Activated T-helper 1 cell treated with anti-CD3 and anti-CD28 coated beads, Interleukin-12 subunit alpha, Interleukin-12 subunit beta, Interleukin-2, Interleukin-4 antibody, amounts not matched to agents 30 ng/mL and 10 ng/mL and 1 ng/mL, durations not matched to agents 14 hours and 24 hours and 36 hours (primary cell): ENCODE measurements at places on chromosomes 1 and 21. TPM values are rescaled to one million over a fixed set of nuclear protein-coding genes. Genes with fewer than 3 reads are reported as not detected.

DNA sequence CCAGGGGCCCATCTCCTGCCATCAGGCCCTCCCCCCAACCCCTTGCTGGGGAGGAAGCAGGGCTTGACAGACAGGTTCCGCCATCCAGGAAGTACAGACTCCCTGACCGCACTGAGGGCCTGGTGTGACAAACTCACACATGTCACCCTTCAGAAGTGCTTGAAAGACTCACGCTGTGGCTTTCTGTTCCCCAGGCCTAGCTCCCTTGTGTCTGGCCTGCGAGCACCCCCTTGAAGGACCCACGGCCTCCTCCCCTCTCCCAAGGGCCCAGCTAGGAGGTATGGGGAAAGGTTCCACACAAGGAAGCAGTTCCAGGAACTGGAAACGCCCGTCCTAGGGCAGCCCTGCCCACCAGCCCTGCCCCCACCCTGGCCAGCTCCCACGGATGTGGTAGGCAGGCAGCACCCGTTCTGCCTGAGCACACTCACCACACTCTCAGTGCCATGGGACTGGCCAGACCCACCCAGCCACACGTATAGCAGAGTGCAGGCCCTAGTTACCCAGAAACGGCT is 26.7 kb downstream of the SLC2A1 start:
- peak; percentile 79 for DNase-seq

GRCh38 chr1:1569341-1569740 is 5.3 kb downstream of the SSU72 start:
- DNase-seq: no peak

DNA sequence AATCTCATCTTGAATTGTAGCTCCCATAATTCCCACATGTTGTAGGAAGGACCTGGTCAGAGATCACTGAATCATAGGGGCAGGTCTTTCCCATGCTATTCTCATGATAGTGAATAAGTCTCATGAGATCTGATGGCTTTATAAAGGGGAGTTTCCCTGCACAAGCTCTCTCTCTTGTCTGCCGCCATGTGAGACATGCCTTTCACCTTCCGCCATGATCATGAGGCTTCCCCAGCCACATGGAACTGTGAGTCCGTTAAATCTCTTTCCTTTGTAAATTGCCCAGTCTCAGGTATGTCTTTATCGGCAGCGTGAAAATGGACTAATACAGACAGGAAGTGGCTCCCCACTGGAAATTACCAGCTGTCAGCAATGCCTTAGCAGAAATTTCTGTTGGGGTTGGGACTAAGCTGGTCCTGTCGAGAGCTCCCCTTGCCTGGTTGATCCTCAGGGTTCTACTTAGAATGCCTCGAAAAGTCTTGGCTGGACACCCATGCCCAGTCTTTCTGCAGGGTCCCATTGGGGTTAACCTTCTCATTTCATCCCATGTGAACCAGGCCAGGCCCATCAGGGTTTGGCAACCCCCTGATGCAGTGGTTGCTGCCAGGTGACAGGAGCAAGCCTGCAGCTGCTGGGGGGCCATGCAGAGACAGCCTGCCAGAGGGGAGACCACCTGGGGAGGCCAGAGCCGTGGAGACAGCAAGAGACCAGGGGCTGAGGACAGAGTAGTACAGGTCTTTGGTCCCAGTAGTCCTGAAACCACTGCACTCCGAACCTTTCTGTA is 2.8 kb upstream of the ABCG1 start:
- DNase-seq: no peak

GRCh38 chr1:116871779-116872146 is 38.0 kb upstream of the PTGFRN start:
- DNase-seq: no peak

GRCh38 chr1:163427279-163427678 is 105.5 kb downstream of the NUF2 start:
- no peak for DNase-seq

The KIF14 gene
- total RNA-seq: 11.5 and 12.5 TPM in 2 replicates

The RCSD1 gene
- 78.6 and 81.9 TPM in 2 replicates for total RNA-seq

DNA sequence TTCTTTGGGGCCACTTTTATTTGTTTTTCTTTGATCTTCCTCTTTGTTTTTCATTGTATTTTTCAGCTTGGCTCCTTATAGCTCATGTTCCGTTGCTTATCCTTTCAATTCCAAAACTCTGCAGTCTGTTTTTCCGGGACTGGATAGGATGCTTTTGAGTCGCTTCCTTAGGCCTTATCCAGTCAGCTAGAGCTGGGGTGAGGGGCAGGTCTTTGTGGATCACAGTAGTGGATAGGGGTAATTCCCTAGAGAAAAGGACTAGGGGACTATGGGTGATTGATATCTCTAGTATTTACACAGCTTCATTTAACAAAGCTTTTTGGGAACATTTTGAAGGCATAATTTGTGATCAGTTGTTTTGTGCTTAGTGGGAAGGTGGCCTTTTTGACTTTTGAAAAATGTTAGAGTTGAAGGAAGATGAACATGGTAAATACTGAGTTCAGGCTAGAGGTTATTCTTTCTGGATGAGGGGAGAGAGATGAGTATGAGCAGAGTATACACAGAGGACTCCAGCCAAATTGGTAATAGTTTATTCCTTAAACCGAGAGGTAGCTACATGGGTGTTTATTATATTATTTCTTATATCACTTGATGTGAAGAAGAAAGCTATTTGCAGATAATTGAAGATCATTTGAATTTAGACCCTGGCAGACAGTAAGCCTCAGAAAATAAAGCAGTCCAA is 22.5 kb downstream of the CEP350 start:
- no peak for DNase-seq

- DNase-seq: no peak
Observed at GRCh38 chr1:116408803-116409720, 36.0 kb downstream of the ATP1A1 start.

DNA sequence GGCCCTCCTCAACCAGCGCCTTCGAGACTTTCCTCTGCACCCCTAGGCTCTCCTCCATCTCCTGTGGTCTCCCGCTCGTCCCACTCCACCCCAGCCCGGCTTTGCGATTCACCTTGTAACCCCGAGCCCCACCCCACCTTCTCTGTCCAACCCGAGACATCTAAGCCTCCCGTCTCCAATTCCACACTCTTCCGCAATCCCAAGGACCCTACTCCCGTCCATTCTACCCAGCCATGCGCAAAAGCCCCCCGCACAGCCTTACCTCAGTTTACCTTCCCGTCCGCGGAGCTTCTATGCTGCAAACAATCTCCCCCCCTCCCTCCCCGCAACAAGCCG is 174 bp downstream of the SH3BP5L start:
- no peak for DNase-seq

DNA sequence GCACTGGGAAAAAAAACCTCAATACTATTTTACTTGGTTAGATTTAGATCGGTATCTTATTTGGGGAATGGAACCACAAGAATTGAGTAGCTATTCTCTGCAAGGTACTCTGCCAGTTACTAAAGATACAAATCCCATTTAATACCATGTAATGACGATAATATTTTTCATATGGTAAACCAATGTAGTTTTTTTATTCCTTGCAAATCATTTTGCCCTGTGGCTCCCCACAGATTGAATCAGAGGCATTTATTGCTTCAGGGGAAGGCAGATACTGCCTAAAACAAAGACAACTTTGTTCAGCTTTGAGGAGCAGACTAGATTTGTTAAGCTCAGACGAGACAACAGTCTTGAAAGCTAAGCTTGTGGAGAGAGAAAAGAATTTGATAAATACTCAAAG is 226.7 kb upstream of the RUNX1 start:
- no peak for DNase-seq

The KRTAP11-1 gene
- not detected in 2 replicates for total RNA-seq

The TNFRSF1B gene
- 211 and 213 TPM in 2 replicates for total RNA-seq

DNA sequence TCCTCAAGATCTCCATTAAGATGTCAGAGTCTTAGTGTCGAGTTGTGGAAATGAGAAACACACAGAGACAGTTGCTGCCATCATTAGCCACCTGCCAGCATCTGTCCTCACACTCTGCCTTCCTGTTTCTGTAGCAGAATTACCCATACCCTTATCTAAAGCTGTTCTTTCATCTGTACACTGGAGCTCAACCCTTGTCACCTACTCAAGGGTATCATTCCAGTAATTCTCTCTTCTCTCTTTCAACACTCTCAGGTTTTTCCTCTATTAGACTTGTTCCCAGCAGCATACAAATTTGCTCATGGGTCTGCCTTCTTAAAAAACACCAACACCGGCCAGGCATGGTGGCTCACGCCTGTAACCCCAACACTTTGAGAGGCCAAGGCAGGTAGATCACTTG is 27.4 kb upstream of the RNF2 start:
- DNase-seq: no peak

DNA sequence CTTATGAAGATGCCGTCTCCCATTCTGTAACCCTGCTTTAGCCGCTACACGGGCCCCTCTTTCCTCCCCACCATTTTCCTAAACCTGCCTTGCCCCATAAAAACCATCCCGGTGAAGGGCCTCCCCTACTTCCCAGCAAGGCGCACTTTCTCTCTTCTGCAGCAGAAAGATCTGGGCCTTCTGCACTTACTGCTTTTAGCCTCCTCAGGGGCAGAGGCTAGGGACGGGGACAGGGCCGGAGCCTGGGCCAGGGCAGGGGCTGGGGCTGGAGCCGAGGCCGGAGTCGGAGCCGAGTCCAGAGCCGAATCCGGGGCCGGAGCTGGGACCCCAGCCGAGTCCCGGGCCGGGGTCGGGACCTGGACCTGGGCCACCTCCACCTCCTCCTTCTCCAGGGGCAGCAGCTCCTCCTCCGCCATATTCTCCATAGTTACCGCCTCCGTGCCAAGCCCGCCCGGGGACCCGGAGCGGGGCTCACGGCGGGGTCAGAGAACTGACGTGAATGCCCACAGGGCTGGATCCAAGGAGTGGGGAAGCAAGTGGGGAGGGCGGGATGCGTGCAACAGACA is 382 bp downstream of the TRMT1L start:
- DNase-seq: no peak

GRCh38 chr1:15849775-15850324 is 2.3 kb downstream of the SPEN start:
- peak; percentile 16 for DNase-seq

DNA sequence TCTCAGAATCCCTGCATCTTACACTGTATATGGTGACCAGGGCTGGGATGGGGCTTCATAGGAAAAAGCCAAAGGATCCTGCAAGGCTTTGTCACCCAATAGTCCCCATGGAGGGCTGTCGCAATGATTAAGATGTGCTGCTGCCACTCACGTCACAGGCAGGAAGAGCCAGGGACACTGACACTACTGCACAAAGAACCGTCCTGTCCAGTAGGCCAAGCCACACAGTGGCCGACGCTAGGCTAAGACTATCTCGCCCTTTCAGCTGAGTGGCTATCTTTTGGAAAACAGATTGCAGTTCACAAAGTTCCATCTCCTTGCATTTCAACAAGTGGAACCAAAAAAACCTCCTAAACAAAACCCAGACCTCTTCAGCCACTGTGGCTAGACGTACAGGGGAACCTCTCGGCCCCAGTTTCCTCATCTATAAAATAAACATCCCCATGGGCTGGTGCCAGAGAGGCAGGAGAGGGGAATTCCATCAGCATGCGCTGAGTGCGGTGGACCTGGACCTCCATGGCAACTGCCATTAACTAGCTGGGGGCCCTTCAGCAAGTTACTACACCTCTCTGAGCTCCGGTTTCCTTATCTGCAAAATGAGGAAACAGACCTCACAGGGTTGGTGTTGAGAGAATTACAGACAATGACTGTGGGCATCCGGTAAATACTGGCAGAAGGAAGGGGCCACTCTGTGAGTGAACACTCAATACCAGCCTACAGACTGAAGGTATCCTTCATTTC is 8.7 kb downstream of the CAPZB start:
- no peak for DNase-seq

DNA sequence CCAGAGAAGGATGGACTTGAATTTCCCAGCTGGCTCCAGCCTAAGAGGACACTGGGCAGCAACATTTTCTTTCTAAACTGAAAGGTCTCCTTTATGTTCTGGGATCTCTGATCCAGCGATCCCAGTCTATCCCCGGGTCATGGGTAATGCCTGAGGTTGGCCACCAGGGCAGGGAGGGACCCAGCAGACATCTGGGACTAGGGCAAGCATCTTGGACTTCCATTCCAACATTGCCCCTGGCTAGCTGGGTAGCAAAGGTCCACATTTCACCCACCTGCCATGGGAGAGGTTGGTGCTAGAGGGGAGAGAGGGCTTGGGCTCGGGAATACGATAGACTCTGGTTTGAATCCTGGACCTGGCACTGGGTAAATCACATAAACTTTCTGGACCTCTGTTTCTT is 84.6 kb downstream of the LRRN2 start:
- no peak for DNase-seq

DNA sequence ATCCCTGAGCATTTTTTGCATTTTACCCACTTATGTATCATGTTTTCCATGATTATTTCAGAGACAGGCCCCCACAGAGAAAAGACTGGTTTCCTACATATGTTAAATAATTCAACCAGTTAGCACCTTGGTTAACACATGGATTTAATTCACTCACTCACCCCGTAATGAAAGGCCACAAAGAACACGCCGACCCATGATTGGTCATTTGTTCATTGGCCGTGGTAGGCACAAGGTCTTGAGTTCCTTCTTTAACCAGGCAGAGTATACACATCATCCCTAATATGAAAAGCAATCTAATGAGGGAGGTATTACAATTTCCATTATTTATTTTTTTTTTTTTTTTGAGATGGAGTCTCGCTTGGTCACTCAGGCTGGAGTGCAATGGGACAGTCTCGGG is 50.6 kb downstream of the RPS6KA1 start:
- no peak for DNase-seq

The THEM5 gene
- total RNA-seq: not detected in 2 replicates

The ANKRD13C gene
- 25.5 and 26.5 TPM in 2 replicates for total RNA-seq

The EFHD2 gene
- total RNA-seq: 100 and 101 TPM in 2 replicates

GRCh38 chr1:195939844-195940243 is 668.4 kb downstream of the KCNT2 start:
- DNase-seq: no peak

The PRAMEF17 gene
- total RNA-seq: not detected in 2 replicates

GRCh38 chr1:2539312-2539907 is 9.3 kb upstream of the HES5 start:
- no peak for DNase-seq
